ENCODE measurements at places on chromosomes 6 and 20. TPM values are rescaled to one million over a fixed set of nuclear protein-coding genes. Genes with fewer than 3 reads are reported as not detected.

Gene ARFGEF3
- 9.6 TPM for total RNA-seq

Gene FAM209B
- not detected for total RNA-seq

Gene MCCD1
- total RNA-seq: not detected

Gene SNAP25
- total RNA-seq: 1.2 TPM

Gene RIMS1
- total RNA-seq: 1.2 TPM

Gene MAFB
- total RNA-seq: 6.8 TPM

Gene RBM24
- 221 TPM for total RNA-seq

Gene ZNF341
- total RNA-seq: 1.3 TPM

Gene KCNQ2
- total RNA-seq: 0.86 TPM

Gene SALL4
- 0.08 TPM for total RNA-seq

Gene DZANK1
- 0.38 TPM for total RNA-seq

Gene GCNT2
- total RNA-seq: 37.1 TPM

Gene MCHR2
- not detected for total RNA-seq

- no peak for DNase-seq
Observed at GRCh38 chr6:12923644-12924235, 207.2 kb downstream of the PHACTR1 start.

- no peak for DNase-seq
Observed at GRCh38 chr6:26332074-26332387, 33.0 kb upstream of the BTN3A2 start.

DNA sequence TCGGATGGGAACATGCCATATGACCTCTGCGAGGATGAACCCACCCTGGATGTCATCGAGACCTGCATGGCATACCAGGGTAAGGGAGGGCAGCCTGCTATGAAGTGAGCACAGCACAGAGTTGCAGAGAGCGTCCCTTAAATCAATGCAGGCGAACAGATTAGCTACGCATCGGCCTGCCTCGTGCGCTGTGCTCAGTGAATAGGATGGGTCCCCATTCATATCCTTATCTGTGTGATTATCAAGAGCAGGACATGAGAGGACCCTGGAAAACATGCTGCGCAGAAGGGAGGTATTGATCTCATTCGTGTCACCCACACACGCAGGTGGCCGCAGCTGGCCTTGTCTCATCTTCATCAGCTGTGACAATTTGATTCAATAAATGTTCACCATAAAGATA lies 25.6 kb upstream of the FAM83D start:
- no peak for DNase-seq

DNA sequence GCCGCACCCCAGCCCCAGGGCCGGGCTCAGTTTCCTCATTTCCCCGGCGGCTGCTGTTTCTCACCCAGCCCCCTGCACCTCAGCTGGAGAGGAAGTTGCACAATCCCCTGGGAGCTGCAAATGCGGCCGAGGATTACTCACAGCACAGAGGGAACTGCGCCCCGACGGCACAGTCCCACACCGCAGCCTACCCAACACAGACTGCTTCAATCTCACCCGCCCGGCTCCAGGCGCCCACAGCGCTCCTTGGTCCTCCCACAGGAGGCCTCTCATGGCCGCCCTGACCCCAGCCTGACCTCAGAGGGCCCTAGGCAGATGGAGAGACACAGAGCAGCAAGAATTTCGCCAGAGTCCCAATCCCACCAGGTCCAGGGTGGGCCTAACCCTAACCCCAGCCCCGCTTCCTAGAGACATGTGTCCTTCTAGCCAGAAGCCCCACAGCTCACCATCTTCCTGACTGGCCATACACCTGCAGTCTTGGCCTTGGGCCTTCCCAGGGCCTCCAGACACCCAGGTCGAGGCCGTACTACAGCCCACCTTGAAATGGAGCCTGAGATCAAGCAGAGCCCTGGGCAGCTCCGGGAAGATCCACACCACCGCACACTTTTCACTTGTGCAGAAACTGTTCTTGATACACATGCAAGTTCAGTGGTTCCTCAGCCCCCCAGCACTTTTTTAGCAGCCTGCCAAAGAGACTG lies 11.7 kb downstream of the TFEB start:
- peak; percentile 95 for DNase-seq

- DNase-seq: no peak
Observed at GRCh38 chr20:3398681-3399252, 8.7 kb downstream of the DNAAF9 start.

GRCh38 chr6:93358435-93358834 lies 60.9 kb downstream of the EPHA7 start:
- DNase-seq: no peak

GRCh38 chr6:105321728-105322127 lies 81.2 kb downstream of the PREP start:
- no peak for DNase-seq

GRCh38 chr20:45892828-45893500 lies 1.8 kb downstream of the CTSA start:
- DNase-seq: no peak

DNA sequence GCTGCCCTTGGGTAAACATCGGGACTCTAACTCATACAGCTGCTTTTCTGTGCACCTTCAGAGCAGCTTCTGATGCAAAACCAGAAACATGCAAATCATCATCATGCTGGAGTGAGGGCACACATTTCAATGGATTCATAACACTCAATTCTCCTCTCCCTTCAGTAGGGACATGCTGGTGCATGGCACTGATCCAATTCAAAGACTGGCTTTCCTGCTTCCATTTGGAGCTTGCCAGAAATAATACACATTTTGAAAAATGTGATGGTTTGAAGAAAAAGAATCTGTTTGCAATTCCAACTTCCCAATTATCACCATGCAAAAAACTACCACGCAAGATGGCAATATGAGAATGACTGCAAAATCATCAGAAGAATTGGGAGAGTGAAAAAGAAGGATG lies 65.2 kb upstream of the PDE10A start:
- DNase-seq: no peak

DNA sequence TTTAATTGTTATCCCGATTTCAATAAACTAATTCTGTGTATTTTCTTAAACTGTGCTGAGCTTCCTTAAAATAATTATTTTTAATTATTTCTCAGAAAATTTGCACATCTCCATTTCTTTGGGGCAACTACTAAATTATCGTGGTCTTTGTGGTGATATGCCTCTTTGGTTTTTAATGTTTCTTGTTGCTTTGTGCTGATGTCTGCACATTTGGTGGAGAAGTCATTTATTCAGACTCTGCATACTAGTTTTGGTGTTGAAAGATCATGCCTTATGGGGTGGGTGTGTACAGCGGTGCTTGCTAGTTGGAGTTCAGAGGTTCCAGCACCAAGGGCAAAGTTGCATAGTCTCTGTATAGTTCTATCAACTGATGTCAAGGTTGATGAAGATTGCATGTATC lies 253.2 kb downstream of the MEI4 start:
- no peak for DNase-seq

DNA sequence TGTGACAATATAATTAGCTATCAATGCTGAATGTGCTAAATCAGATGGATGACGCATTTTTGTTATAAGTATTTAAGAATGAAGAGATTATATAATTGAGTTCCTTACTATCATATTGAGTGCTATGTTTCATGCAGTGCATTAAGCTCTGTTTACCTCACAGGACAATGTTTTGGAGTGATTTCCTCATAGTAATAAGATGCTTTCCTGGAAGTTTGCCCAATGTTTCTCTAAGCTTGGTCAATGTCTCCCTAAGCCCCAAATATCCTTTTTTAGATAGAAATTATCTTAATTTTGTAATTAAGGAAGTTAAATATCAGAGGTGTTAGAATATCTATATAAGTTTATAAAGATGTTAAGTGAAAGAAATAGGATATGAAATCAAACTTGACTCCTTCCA lies 489.6 kb downstream of the MMUT start:
- DNase-seq: no peak

GRCh38 chr6:92497281-92497680 lies 922.1 kb downstream of the EPHA7 start:
- no peak for DNase-seq

GRCh38 chr6:17061097-17061496 lies 40.8 kb upstream of the STMND1 start:
- DNase-seq: no peak

- no peak for DNase-seq
Observed at GRCh38 chr6:156905801-156906200, 128.6 kb downstream of the ARID1B start.

- DNase-seq: no peak
Observed at GRCh38 chr20:63531686-63532448, 5.3 kb downstream of the PTK6 start.

DNA sequence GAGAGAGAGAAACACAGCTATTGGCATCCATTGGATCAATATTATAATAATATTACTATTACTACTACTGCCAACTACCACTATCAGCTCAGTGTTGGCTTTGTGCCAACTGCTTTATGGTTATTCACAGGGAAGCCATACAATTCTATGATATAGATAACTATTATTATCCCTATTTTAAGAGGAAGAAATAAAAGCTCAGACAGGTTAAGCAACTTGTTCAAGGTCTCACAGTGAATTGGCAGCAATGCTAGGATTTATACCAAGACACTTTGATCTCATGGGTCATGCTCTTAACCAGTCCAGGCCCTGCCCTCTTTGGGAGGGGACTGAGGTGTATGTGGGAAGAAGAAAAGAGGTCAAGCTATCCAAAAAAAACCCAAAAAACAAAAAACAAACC lies 82.0 kb upstream of the TRAF3IP2 start:
- no peak for DNase-seq

- DNase-seq: no peak
Observed at GRCh38 chr6:1131285-1132079, 180.4 kb upstream of the FOXQ1 start.

DNA sequence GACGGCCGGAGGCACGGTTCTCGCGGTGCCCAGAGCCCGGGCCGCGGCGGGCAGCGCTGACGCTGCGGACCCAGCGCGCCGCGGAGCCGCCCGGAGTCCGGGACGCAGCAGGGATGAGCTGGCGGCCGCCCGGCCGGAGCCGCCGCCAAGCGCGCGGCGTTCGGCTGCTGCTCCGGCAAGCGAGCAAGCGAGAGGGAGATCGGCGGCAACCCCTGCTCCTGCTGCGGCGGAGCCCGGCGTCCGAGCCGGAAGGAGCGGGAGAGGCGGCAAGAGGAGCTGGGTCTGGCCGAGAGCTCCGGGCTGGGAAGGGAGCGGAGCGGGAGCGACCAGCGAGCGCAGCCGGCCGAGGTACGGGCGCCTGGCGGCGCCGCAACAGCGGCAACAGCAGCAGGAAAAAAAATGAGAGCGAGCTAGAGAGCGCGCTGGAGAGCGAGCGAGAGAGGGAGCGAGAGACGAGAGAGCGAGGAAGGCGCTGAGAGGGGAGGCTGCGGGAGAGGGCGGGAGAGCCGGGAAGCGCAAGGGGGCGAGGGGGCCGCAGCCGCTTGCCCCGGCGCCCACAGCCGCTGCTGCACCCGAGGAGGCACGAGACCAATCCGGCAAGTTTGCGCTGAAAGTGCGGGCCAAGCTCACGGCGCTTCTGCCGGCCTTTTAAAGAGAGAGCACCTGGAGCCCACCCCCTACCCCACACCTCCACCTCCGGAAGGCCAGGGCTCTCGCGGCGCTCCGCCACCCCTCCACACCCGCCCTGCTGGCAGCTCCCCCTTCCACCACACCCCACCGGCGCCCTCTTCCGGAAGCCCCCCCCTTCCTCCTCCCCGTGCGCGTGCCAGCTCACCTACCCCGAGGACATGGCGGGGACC lies 496 bp downstream of the GRM4 start:
- no peak for DNase-seq

GRCh38 chr6:15479761-15480160 lies 183.1 kb downstream of the DTNBP1 start:
- DNase-seq: no peak

DNA sequence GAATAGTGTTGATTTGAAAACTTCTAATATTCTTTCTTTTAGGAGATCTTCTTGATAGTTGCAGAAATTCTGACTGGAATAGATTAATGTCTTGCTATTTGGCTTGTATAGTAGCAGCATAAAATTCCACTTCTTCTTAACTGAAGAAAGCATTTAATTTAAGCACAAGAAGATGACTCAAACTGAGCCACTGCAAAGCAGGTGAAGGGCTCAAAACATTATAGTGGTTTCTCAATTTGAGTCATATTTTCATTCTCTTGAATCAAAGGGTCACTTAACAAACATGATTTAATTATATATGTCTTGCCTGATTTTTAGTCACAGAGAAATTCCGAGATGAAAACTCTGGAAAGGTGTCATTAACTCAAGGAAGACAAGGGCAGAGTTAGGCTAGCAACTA lies 239.3 kb downstream of the ZNF217 start:
- DNase-seq: no peak

- peak; percentile 57 for DNase-seq
Observed at GRCh38 chr6:158014505-158015187, 33.0 kb downstream of the SYNJ2 start.

DNA sequence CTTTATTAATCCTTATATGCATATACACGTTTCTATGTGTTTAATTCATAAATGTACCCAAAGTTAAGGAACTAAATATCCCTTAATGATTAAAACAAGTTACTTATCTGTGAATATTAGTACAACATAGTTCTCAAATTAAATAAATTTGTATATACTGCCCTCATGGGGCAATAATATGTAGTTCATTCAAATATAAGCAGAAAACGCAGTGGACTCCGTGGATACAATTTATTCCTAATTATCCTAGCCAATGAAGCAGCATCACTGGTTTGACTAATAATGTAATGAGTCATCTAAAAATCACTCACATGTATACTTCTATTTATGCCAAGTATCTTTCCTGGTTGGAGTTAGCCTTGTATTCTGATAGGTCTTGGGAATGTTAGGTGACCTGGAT lies 111.6 kb downstream of the TBC1D32 start:
- no peak for DNase-seq

GRCh38 chr20:5469111-5469510 lies 152.4 kb upstream of the PROKR2 start:
- no peak for DNase-seq

GRCh38 chr6:116059713-116060571 lies 749 bp downstream of the FRK start:
- DNase-seq: no peak

DNA sequence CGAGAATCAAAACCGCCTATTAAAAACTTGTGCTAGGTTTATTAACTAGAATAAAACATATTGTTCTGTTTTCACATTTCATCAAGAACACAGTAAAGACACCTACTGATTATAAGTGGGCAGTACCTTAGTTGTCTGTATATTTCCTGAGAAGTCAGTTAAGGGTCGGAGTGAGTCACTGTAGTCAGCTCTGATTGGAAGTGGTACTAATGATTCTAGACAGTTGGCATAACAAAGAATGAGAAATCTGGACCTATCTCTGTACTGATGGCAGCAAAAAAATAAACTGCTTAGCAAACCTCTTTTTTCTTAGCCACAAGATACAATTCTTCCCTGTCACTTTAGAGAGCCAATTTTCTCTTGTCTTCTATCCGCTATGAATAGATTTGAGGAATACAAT lies 387.3 kb upstream of the ADGRB3 start:
- no peak for DNase-seq

Data from cardiac septum (tissue), 1 donor.